ENCODE measurements at places on chromosomes 6 and 20.

GRCh38 chr6:163709693-163710092 is 295.2 kb downstream of the QKI start:
- no peak for DNase-seq

GRCh38 chr6:168007592-168008338 is 10.3 kb downstream of the KIF25 start:
- DNase-seq = no peak

DNA sequence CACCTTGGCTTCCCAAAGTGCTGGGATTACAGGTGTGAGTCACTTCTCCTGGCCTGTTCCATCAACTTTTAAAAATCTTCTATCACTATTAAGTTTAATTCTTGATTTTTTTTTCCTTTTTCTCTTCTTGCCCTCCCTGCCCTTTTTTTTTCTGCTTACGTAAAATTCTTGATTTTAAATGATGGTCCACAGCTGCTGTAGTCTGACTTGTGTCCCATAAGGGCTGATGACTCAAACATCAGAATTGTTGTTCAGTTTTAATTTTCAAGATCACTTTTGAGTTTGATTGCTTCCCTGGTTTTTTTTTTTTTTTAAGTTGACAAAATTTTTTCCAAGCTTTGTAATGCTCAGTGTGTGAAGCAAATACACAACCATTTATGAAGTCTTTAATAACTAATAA is 61.9 kb downstream of the CBFA2T2 start:
- no peak for DNase-seq

GRCh38 chr20:2162823-2163166 is 61.2 kb downstream of the STK35 start:
- DNase-seq = no peak

- no peak for DNase-seq
These were observed 19.1 kb downstream of the SNAI1 start for GRCh38 chr20:50001784-50002311.

DNA sequence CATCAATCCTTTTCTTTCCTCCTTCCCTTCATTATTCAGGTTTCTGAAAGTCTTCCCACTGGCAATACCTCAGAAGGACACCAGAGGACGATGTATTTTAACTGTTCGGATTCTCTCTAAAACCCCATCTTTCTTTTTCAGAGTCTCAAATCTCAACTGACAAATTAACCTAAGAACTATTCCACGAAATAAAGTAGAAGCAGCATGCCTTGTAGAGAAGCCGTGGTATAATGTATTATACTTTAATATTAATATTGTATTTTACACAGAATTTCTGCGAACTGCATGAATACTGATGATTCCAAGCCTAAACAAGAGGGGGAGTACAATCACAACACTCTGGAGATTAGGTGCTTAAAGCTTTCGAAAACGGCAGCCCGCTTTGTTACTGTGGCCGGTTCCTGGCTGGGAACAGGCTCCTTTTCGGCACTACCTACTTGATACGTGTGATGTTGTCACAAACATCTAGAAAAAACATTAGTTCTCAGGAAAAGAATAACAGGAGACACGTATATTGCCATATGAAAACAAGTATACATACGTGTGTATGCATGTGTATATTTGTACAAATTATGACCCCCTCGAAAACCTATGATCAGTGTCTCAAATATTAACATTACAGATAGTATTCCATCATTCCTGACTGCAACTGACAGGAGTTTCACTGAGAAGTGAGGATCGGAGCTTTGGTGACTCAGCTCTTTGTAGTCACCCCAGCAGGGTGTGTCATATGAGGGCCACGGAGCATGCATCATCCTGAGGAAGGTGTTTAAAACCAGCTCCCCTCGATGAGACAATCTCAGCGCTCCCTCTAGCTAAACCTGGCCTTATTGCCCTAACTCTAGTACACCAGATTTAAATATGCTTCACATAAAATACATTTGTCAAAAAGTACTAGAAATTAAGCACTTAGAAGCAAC is 319.7 kb upstream of the TCF21 start:
- no peak for DNase-seq

- DNase-seq = no peak
These were observed 61.9 kb downstream of the COL9A1 start for GRCh38 chr6:70241031-70241430.

GRCh38 chr6:142155091-142155490 is 8.0 kb downstream of the VTA1 start:
- DNase-seq = no peak

DNA sequence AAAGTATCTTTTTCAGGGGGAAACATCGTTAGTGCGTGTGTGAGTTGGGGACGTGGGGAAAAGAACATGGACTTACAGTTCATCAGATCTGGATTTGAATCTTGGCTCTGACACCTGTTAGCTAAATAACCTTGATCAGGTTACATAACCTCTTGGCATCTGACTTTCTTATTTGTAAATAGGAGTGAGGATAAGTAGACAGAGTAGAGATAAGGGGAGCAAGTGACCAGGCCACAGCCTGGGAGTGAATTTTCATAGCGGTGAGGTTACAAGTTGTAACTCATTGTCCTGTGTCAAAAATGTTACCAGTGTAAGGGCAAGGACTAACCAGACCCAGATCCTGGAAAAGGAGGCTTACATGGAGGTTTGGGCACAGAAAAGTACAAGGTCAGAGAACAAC is 733.5 kb upstream of the MMS22L start:
- DNase-seq = no peak

GRCh38 chr20:10178727-10179313 is 39.8 kb upstream of the SNAP25 start:
- no peak for DNase-seq

DNA sequence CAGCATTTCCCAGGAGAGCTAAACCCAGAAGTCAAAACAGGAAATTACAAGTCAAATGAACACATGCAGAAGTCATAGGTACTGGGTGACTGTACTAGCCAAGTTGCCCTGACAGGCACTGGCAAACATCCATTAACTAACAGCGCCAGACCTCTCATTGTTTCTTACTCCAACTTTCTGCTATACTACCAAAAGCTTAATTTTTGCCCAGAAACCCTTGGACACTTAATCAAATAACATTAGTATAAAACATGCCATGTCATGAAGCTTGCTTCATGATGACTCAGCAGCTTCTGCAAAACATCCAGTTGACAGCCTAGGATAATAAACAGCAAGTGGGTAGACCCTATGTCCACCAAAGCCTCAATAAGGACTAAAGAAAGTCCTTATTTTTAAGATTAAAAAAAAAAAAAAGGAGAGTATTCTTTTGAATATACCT is 3.5 kb downstream of the NUP153 start:
- DNase-seq = no peak

- DNase-seq = no peak
These were observed 60.3 kb downstream of the ME1 start for GRCh38 chr6:83370567-83370966.

DNA sequence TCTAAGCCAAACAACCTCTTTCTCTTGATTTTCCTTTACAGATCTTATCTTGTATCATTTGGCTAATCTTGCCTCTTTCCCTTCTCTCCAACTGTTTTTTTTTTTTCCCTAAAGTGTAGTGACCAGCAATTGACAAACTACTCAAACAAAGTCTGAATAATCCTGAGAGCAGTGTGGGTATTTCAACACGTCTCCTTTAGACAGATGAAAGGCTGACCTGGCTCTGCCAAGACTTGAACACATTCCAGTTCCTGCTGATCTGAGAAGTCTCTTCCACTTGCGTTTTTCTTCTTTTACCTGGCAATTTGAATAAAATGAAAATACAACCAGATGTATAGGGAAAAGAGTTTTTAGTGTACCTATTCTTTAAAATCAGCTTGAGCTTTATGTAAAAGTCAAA is 168.4 kb downstream of the GJA10 start:
- no peak for DNase-seq

DNA sequence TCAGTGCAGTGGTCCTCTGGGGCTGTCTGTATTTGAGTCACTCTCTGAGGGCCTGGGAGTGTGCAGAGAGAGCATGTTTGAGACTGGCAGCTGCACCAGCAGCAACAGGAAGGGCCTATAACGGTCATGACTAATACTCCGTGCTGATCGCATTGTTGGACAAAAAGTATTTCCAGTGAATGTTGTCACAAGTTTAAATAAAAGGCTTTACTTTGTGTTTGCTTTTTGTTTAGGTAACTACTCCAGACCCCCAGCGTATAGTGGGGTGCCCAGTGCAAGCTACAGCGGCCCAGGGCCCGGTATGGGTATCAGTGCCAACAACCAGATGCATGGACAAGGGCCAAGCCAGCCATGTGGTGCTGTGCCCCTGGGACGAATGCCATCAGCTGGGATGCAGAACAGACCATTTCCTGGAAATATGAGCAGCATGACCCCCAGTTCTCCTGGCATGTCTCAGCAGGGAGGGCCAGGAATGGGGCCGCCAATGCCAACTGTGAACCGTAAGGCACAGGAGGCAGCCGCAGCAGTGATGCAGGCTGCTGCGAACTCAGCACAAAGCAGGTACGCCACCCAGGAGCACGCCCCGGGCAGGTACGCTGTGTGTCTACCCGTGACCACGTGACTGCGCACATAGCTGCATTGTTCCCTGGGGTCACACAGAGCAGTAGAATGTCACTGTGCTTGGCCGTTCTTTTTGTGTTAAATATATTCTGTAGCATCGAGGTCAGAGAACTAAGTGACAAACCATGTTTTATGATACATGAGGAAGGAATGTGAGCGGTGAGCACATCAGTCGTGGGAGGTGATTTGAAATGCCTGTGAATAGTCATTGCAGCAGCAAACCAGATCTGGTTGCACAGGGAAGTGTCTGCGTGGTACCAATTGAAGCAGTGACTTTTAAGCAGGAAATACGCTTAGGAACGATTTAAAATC is 174.7 kb downstream of the TMEM242 start:
- DNase-seq = no peak

DNA sequence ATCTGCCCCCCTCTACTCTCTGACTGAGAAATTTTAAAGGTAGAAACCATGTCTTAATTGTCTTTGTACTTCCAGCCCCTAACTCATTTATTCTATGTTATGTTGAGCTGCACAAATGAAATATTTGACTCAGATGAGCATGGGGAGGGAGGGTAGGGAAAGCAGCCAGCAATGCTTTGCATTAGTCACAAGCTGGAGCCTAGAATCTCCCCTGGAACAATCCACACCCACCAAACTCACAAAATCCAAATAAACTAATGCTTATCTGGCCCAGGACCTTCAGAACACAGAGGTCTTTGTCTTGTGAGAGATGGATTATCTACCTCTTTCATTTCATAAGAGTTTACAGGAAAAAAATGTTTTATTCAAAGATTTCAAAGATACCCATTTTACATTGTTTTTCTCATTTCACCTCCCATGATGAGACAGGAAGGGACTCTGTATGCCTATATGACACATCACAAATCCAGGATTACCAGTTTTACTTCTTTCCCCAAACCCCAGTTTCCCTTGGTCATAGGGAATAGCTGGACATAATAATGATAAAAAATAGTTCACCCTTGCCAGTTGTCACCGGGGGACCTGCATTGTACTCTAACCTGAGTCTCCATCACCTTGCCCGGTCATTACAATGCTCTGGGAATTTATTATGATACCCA is 466.9 kb downstream of the KIF16B start:
- DNase-seq = no peak
